ENCODE measurements at places on chromosomes 7 and 10. TPM values are rescaled to one million over a fixed set of nuclear protein-coding genes. Genes with fewer than 3 reads are reported as not detected.

GRCh38 chr10:77405771-77406241, 231.8 kb downstream of the KCNMA1 start:
- DNase-seq = no peak

The LEP gene
- total RNA-seq = not detected

The LRRC61 gene
- 13.0 TPM for total RNA-seq

DNA sequence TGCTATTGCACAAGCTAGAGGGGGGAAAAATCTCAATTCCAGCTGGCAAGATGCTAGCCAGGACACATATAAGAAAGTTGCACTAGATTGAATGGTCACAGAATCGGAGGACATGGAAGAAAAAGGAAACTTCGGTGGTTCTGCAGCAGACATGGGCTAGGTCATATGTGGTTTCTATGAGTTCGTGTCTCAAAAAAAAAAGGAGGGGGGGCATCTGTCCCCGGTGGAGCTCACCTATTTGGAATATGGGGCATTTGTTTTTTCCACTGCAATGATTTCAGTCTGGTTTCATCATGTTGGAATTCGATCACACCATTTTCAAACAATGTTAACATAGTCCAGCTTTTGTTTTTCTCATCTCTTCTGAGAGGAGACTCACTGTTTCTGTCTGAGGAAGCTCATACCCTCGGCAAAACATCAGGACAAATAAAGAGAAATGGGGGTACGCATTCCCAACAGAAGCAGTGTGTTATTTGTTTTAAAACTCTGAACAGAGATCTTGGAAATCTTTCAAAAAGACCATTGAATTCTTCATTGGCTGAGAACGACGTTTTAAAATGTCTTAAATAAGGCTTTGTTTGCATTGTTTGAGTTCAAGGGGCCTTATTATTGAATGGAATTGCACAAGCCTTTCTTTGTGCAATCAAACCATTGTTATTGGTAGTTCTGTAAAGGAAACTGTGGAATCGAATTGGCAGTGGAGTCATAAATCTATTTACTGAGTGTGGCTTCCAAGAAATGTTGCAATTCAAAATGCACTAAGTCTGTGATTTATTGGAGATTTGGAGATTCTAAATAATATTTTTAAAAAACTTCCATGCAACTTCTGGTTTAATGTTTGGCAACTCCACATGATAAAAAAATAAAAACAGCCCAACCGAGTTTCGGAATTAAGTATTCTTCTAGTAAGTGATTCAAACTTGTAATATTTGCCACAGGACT, 173.2 kb downstream of the RTKN2 start:
- DNase-seq = no peak

DNA sequence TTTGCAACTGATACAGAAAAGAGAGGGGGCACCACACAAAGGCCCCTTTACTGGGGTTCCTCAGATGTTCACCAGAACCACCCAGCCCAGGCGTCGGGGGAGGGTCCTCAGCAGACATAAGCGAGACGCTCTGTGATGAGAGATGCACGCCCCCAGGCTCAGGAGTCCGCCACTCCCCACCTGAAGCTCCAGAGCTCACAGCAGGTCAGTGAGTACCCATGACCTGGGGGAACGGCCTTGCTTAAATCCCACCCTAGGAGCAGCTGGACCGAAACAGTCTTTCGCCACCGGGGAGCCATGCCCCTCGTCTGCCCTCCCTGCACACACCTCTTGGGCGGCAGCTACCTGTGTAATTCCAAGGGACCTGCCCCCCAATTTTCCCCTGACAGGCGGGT, 2.8 kb downstream of the CRYGN start:
- no peak for DNase-seq

DNA sequence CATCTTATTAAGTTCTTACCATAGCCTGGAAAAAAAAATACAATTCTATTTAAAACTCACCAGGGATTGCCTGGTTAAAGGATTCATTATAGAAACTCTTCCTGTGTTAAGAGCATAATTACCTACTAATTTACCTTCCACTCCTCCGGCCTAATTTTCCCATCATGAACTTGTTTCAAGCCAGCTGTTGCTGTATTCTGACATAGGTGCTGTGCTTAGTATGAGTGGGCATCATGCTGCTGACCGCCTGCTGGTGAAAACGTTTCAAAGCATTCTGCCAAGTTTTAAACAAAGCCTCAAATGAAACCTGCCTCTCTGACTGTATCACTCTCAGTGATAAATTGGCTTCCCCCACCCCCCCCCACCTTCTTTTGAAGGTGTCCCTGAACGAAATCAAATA, 47.8 kb upstream of the KCNMA1 start:
- no peak for DNase-seq

DNA sequence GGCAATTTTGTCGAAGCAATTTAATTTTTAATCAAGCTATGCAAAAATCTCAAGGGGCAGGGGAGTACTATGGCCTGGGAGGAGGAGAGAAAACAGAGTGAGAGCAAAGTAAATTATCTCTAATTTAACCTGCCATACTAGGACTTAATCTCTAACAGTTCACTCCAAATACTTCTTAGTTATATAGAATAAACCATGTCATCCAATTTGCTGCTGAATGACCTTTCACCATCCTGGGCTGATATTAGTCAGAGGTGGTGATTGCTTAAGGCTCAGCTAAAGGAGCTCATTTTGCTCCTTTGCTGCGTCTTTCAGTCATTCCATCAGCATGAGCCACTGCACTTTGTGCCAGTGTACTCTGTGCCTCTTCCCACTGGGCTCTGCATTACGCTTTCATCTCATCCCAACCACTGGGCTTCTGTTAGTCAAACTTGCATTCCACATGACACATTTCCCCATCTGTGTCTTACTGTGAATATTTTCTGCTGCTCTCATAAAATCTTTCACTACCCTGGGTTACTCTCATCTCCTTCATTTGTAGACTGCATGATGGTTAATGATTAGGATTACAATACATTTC, 84.3 kb downstream of the CD36 start:
- DNase-seq = no peak

The NKX1-2 gene
- total RNA-seq = 0.48 TPM

- DNase-seq = no peak
These were observed 14.6 kb downstream of the STX1A start for GRCh38 chr7:73704640-73705550.

DNA sequence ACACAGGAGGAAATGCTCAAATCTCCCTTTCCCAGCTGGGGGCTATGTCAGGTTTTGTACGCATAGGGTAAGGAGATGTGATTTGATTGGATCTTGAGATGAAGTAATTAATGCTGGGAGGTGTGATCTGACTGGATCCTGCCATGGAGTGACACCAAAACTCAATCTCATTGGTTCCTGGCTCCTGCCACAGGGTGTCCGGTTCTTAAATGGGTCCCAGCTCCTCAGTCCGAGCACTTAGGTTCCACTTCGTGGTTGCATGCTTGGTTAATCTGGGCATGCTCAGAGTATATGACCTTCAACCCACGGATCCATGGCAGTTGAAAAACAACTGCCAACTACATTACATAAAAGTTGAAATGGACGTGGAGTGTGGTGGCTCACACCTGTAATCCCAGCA, 3.1 kb upstream of the ZNF12 start:
- DNase-seq = no peak

GRCh38 chr10:3935933-3936359, 150.9 kb upstream of the KLF6 start:
- DNase-seq = no peak

The JCAD gene
- 11.0 TPM for total RNA-seq

DNA sequence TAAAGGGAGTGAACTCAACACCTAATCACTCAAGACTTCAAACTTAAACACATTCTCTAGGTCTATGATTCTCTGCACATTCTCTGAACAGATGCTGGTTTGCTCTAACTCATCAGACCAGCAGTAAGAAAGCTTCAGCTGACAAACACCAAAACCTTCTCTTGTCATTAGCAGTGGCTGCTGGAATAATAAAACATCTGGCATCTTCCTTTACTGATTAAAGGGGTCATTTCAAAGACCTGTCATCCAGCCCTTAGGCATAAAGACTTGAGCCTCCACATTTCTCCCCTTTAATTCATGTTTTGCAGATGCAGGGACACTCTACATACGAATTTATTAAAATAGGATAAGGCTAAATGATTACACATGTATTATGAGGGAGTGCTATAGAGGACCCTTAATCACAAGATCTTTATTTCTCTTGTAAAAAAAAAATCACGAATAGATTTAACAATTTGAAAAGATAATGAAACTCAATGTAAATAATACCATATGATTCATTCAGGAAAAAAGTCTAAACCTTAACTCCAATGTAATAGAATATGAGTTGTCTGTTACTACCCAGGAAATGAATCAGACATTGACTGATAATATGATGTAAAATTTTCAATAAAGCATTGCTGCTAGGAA, 152.4 kb upstream of the GNAI1 start:
- DNase-seq = no peak

- no peak for DNase-seq
These were observed 92.2 kb downstream of the GATA3 start for GRCh38 chr10:8146650-8147049.

DNA sequence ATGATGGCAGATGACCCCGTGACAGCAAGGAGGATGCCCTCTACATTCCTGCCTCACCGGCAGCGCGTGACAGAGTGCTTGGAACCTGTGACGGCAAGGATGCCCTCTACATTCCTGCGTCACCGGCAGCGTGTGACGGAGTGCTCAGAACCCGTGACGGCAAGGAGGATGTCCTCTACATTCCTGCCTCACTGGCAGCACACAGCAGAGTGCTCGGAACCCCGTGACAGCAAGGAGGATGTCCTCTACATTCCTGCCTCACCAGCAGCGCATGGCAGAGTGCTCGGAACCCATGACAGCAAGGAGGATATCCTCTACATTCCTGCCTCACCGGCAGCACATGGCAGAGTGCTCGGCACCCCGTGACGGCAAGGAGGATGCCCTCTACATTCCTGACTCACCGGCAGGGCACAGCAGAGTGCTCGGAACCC, 231.0 kb downstream of the DIP2C start:
- peak; percentile 47 for DNase-seq

- DNase-seq = no peak
These were observed 56.8 kb downstream of the CACNB2 start for GRCh38 chr10:18196806-18197550.

DNA sequence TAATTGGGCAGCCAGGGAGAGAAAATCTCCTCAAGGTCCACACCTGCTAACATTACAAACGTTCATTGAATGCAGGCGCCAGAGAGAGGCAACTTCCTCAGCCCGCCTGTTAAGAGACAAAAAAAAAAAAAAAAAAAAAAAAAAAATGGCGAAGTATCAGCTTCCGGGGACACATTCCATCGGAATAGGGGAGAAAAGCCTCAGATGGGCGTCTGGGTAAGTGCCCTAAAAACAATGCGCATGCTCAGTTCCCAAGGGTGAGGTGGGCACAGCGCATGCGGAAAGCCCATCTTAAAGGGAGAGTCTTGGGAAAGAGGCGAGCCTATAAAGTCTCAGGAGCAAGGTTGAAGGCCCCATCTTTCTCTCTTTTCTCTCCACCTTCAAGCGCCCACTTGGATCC, 1139.7 kb upstream of the CELF2 start:
- no peak for DNase-seq

The ADIRF gene
- total RNA-seq = not detected

DNA sequence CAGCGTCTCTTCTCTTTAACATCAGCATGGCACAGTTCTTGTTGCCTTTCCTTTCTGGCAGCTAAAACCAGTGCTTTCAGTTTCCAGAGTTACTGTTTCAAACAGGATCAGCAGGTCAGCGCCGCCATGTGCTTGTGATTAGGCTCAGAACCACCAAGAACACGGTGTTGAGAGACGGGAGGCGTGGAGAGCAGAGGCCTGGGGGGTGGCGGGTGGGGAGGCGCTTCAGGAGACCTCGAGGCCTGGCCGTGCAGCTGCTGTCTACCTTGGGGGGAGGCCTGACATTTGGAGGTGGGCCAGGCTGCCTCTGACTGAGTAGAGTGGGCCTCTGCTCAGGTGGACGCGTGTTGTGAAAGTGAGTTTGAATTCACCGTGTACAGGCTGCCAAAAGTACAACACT, 22.0 kb downstream of the PFKFB3 start:
- DNase-seq = no peak

DNA sequence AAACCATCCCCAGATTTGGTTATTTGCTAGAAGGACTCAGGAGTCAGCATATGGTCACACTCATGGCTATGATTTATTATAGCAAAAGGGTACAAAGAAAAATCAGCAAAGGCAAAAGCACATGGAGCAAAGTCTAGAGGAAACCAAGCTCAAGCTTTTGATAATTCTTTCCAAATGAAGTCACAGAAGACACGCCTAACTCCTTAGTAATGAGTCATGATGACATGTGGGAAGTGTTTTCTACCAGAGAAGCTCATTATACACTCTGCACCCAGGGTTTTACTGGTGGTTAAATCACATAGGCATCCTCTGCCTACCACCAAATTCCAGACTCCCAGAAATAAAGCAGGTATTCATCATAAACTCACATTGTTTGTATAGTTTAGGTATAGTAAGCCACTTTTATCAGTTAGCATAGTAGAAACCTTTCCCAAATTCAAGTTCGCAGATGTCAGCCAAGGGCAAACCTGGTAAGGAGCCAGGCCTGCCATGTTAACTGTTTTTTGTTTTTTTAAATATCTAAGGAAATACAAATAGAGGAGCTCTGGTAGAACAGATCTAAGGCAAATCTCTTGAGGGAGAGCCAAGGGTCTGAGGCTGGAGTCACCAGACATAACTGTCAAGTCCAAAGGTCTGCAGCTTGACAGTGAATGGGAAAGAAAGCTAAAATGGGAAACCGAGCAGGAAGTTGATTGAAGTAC, 15.4 kb upstream of the HIBADH start:
- DNase-seq = no peak

GRCh38 chr10:77071956-77072355, 565.7 kb downstream of the KCNMA1 start:
- no peak for DNase-seq

The RNF148 gene
- 0.39 TPM for total RNA-seq

- peak; percentile 80 for DNase-seq
These were observed 920 bp downstream of the PRLHR start for GRCh38 chr10:118594392-118595063.

The SEMA3A gene
- total RNA-seq = 28.2 TPM

DNA sequence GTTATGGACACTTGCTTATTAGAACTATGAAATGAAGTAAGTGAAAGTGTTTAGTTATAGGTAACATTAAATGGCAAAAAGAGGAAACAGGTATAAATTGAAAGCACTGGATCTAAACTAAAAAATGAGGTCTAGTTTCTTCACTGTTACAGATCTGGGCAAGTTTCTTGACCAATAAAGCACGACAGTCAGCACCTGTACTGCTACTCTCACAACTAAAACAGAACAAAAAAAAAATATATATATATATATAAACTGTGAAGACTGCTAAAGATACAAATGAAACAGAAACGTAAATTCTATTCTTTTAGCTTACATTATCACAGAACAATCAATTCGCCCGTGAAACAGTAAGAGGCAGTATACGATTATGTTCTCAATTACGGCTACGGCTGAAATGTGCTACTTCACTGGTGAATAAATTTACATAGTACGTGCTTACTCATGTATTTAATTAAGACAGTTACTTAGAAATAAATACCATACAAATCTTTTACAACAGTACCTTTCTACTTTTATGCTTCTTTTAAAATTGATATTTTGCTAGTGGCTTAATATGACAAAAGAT, 4.2 kb downstream of the AHR start:
- DNase-seq = no peak

GRCh38 chr7:156545979-156546378, 94.6 kb upstream of the RNF32 start:
- DNase-seq = no peak

All from type B pancreatic cell (in vitro differentiated cells).